Kidney tubule cell (primary cell): ENCODE measurements at places on chromosomes 2 and 18.

- DNase-seq: no peak
These were observed 17.3 kb upstream of the FHL2 start for GRCh38 chr2:105416156-105416555.

DNA sequence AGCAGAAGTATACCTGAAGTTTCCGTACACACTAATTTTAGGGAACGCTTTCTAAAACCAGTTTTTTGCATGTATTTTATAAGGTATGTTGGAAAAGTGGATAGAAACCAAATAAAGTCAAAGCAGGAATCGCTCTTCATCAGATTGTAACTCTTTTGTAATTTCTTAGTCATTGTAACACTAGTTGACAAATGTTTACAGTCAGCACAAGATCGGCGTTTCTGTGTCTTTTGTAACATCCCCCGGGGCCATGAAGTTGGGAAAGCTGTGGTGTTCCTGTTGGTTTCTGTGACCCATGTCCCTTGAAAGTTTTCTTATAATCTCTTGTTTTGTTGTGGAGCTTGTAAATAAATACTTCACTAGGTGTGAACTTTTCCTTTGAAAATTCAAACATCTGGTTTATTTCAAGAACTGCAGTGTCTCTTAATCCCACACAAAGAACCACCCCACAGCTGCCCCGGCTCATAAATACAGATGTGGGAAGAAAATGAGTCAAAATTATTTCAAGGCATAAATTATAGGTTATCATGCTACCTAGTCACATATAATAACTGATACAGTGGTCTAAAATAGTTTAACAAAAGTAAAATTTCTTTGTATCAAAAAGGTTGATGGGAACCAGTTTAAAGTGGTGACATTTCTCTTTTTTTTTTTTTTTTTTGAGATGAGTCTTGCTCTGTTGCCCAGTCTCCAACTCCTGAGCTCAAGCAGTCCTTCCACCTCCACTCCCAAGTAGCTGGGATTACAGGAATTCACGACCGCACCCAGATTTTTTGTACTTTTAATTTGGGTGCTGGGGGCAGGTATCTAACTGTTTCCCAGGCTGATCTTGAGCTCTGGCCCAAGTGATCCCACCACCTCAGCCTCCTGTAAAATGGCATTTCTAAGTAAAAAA, 751 bp upstream of the NMI start:
- no peak for DNase-seq

- peak; percentile 33 for DNase-seq
These were observed 745 bp downstream of the MSH2 start for GRCh38 chr2:47403609-47404193.

DNA sequence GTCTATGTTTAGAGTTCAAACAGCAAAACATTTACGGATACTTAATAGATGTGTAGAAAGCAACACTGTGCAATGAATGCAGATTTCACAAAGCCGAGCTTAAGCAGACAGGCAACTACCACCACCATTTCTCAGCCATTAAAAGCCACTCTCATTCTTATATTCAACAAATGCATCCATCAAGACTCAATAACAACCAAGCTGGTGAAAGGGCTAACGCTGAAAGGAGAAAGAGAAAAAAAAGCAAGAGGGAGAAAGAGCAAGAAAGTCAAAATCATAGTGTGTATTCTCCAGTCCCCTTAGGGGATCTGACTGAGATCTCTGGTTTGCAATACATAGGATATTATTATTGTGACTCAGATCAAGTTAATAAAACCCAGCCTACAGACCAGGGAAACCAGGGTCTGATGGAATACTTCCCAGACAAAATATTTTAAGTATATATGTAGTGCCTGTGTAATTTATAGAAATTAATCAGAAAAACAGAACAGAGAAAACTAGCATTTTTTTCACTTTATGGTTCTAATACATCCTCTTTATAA, 14.1 kb downstream of the SATB2 start:
- DNase-seq: no peak

DNA sequence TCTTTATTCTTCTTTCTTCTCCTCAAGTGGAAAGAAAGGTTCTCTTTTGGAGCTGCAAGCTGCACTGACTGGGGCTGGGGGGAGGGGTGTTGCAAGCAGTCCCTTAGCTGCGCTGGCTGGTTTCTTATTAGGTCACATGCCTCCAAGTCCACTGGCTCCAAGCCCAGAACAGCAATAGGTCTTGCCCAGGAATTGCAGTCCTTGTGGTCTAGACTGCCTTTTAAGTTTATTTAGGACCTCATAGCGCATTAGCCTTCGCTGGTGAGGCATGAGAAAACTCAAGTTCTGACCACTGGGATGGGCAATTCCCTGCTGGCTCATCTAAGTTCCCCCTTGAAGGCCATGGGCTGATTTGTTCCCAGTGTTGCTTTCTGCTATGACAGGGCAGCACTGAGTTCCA, 138.6 kb upstream of the SCN7A start:
- peak; percentile 91 for DNase-seq

GRCh38 chr2:177314722-177315264, 50.3 kb upstream of the NFE2L2 start:
- DNase-seq: no peak

GRCh38 chr2:73414696-73415095, 29.1 kb downstream of the ALMS1 start:
- DNase-seq: no peak

GRCh38 chr18:22309191-22309590, 108.5 kb downstream of the CTAGE1 start:
- peak; percentile 14 for DNase-seq
